ENCODE measurements at places on chromosomes 5 and 9.

- no peak for DNase-seq
Measured at GRCh38 chr5:68033961-68034571, 181.5 kb upstream of the PIK3R1 start.

DNA sequence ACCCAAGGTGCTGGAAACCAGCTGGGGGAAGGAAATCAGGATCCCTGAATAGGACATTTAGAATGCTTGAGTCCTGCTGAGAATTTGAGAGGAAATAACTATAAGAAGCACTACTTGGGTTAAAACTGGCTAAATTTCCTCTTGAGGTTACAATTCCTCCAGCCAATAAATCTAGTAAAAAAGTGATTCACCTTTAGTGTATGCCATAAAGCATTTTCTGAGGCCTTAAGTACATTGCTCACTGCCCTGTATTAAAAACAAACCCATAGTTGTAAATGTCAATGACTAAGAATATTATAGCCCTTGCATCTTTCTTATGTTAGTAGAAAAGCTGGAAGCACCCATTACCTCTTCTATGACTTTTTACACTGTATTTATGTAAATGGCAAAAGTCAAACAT is 634.7 kb upstream of the ARRDC3 start:
- no peak for DNase-seq

DNA sequence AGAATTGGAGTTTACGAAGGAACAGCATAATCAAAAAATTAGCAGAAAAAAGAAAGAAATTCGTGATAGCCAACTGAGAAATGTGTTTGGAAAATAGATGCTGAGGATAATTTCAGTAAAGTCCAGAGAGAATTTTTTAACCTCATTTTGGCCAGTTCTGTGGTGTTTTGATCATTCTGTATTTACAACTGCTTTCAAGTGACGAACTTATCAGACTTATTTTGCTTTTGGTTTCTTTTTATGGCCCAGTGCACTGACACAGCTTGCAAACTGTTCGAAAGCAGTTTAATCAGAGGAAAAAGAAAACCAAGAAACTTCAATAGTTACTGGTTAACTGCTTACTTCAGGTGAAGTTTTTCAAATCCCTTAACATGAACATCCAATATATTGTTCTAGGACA is 1.9 kb downstream of the SDHA start:
- DNase-seq = no peak

DNA sequence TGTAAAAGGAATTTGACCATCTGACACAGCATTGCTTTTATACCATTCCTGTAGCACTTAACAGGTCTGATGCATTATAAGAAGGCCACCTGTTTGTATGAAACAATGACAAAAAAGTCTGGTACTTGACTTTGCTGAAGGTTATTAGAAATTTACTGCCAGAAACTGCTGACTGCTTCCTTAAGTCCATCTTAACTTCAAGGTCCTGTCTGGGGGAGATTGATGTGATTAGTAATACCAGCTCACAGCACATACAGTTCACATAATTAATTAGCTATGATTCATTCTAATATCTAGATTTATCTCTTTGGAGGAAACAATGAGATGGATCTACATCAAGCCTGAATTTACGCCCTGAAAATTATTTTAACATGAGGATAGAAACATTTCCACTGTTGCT is 49.6 kb upstream of the TEK start:
- DNase-seq = no peak

DNA sequence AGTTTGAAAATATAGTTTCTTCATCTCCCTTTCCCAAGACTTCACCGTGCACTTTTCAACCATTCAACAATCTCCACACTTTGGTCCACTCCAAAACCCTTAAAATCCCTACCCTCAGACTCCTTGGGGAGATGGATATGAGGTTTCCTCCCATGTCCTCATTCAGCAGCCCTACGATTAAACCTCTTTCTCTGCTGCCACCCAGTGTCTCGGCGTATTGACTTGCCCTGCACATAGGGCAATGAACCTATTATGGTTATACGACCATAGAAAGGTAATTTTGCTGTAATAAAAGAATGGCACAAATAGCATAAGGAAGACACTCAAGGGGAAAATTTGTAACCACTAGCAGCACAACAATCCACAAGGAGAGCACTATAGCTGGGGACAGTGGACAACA is 803.5 kb downstream of the TLE1 start:
- no peak for DNase-seq

GRCh38 chr5:81534441-81534840 is 140.5 kb upstream of the ACOT12 start:
- DNase-seq = no peak

DNA sequence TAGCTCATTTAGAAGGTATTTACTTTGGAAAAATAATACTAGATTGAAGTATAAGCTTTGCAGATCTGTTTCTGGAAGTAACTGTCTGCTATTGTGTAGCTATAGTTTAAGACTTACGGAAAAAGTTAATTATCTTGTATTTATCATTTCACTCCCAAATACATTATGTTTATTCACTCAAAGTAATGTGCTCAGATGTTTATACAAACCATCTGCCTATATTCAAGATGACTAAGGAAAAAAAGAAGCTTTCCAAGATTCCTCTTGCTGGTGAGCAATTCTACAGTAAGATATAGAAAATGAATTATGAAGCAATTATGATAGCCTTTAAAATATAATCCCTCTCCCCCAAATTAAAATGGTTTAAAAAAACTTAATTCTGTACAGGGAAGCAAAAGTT is 137.9 kb downstream of the KIAA0825 start:
- no peak for DNase-seq

GRCh38 chr5:177982956-177983355 is 13.1 kb downstream of the PROP1 start:
- DNase-seq = no peak

Measured in cortex of kidney (tissue), 1 donor.